ENCODE measurements at places on chromosomes 4 and X.

DNA sequence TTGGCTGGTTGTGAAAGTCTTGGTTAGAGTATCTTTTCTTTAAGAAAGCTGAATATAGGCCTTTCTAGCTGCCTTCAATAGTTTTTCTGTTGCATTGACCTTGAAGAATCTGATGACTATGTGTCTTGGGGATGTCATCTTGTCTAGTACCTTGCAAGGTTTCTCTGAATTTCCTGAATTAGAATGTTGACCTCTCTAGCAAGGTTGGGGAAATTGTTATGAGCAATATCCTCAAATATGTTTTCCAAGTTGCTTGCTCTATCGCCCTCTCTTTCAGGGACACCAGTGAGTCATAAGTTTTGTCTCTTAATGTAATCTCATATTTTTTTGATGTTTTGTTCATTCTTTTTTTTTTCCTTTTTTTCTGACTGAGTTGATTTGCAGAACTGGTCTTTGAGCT is 194.7 kb downstream of the RAB28 start:
- peak; percentile 70 for DNase-seq

- DNase-seq, result peak; percentile 47
These were observed 280.5 kb downstream of the TLL1 start for GRCh38 chr4:166153548-166153947.

DNA sequence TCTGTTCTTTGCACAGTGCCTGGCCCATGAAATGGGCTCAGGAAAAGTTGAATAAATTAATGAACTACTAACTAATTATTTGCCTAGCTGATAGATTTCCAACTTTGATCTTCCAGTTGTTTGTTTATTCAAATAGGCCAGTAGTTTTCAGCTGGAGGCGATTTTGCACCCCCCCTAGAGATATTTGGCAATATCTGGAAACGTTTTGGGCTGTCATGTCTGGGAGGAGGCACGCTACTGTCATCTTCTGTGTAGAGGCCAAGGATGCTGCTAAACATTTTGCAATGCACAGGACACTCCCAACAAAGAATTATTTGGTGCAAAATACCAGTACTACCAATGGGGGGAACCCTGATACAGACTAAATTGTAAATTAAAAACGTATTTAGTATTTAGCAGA is 81.9 kb downstream of the VCX2 start:
- no peak for DNase-seq

GRCh38 chr4:154490234-154490582 is 1.4 kb downstream of the DCHS2 start:
- DNase-seq, result no peak

GRCh38 chr4:59945277-59945676 is 1254.8 kb upstream of the ADGRL3 start:
- DNase-seq, result peak; percentile 61

DNA sequence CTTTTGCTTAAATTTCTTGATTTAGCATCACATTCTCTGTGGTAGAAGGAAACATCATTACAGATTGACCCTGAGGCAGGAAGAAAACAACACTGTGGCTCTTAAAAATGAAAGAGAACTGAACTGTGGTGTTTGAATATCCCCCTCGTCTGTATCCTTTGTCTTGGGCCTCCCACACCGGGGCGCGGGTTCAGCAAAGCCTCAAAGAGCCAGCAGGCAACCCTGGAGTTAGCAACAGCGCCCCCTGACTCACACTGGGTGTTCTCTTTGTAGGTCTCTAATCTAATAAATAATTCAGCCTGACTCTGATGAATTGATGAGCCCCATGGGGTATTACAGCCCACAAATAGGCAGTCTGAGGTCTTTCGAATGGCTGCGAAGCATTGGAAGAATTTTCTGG is 46.1 kb upstream of the CTSO start:
- peak; percentile 25 for DNase-seq

GRCh38 chrX:125094901-125095300 is 224.8 kb upstream of the TEX13C start:
- DNase-seq, result no peak

- DNase-seq, result peak; percentile 21
These were observed 398.4 kb downstream of the PPP3CA start for GRCh38 chr4:100948911-100949310.

DNA sequence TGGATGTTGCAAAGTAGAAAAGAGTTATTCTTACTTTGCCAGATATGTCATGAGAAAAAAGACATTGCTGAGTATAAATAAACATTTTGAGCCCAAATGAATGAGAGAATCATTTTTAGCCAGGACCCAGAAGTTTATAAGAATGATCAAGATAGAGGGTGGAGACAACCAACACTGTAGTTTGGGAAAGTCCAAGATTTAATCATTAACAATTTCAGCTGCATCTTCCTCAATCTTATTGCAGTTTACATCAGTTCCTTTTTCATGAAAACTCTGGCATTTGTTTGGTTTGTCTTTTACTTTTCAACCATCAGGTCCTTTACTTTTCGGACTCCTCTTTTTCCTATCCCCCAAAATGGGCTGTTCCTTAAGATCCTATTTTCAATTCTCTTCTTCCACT is 645.9 kb downstream of the ANKRD50 start:
- DNase-seq, result no peak

DNA sequence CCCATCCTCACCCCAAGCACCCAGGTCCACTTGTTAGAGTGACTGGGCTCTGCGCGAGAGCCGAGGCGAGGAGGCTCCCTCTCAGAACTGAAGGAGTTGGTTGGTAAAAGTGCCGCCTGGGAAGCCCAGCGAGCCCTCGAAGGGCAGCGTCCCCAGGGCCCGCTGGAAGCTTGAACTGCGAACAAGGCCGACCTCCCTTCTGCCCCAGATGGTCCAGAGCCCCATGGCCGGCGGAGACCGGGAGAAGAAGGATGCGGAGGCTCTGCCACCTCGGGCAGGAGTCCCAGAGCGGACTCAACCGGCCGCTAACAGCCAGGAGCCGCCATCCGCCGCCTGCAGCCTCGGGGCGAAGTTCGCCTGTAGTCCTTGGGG is 116.3 kb upstream of the TEX13C start:
- no peak for DNase-seq

- peak; percentile 7 for DNase-seq
These were observed 657.7 kb downstream of the TRAM1L1 start for GRCh38 chr4:116427666-116428065.

- no peak for DNase-seq
These were observed 3.1 kb downstream of the LEF1 start for GRCh38 chr4:108165586-108165985.

DNA sequence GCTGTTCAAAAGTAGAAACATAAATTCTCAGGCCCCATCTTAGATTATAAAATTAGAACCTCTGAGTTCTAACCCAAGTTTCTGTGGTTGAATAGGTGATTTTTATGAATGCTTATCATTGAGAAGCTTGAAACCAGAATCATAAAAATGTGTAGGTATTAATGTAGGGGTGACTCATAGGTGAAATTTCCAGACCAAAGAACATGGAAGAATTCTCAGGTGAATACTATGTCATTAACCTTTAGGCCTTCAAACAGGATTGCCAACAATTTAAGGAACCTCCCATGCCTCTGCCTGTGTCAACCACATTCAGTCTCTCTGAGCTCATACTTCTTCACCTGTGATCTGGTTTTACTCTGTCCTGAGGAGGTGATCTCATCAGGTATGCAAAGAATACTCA is 177.8 kb downstream of the NPFFR2 start:
- DNase-seq, result no peak

DNA sequence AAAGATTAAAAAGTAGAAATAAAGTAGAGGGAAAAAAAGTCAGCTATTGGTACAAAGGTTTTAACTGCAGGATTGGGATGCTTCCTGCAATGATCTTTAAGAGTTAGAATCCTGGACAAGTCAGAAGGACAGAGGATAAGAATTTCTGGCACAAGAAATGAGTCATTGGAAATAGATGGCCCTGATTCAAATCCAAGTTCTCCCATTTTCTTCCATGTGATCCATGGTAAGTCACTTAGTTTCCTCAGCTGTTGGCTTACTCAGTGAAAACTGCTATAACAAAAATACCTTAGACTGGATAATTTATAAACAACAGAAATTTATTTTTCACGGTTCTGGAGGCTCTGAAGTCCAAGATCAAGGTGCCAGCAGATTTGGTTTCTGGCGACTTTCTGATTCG is 13.3 kb upstream of the TBC1D19 start:
- no peak for DNase-seq

All from amniotic epithelial cell (primary cell).